AG08396 (cell line): ENCODE measurements at places on chromosomes 7 and 10.

GRCh38 chr10:18397906-18398305 lies 253.5 kb downstream of the NSUN6 start:
- no peak for DNase-seq

- no peak for DNase-seq
Measured at GRCh38 chr7:96344236-96344635, 22.3 kb upstream of the SLC25A13 start.

DNA sequence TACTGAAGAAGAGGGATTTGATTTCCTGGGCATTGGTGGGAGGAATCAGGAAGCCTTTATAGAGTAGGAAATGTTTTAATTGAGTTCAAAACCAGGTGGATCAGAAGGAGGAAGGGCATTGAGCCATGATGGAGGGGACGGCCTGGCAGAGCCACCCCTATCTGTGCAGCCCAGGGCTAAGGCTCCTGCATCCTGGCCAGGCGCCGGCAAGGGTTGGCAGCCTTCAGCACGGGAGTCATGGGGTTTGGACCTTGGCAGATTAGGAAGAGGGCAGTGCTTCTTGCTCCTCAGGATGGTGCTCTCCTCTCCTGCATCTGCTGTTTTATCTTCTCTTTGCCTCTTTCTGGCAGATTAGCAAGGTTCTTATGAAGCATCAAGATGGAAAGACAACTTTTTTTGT lies 12.5 kb downstream of the ZNF862 start:
- no peak for DNase-seq

DNA sequence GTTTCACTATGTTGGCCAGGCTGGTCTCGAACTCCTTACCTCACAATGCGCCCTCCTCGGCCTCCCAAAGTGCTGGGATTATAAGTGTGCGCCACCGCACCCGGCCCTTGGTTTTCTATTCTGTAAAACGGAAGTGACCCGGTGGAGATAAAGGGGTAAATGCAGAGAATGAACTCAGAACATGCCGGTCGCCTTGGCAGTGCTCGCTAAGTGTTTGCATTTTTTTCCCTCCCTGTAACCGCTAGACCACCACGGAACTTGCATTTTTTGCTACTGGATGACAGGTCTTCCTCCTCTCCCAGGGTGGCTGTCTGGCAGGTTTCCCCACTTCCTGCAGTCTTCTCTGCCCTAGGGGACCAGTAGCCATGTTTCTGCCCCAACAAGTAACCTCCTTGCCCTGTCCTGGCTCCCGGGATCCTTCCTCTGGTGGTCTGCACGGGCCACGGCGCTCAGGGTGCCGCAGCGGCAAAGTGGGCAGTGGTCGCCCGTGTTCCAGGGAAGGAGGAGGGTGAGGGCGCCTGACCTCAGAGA lies 18.8 kb upstream of the GNA12 start:
- no peak for DNase-seq

GRCh38 chr10:77247031-77247990 lies 390.3 kb downstream of the KCNMA1 start:
- DNase-seq = no peak

DNA sequence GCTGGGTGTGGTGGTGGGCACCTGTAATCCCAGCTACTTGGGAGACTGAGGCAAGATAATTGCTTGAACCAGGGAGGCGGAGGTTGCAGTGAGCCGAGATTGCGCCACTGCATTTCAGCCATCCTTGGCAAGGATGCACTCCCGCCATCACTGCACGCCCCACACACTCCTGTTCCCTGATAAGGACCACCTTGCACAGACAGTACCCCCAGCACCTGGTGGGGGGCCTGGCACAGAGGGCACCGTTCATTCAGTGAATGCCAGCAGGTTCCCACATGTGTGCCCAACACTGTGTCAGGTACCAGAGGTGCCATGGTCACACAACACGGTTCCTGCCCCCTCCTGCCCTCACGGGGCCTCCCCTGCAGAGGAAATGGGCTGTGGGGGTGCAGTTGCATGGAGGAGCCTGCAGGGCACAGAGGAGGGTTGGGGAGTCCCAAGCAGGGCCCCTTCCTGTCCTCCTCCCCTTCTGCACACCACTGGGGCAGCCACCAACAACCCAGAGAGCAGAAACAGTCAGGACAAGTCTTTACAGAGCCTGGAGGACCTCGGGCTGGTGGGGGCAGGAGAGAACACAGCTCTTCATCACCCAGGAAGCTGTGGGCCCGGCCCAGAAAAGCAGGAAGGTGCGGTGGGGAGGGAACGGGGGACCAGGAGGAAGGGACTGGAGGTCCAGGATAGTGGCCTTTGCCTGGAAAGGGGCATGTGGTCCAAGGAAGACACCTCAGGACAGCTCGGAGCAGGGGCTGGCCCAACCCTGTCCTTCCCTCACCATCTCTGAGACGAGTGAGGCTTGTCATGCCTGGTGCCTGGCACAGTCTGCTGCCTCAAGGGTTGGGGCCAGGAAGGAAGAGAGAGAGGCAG lies 7.1 kb downstream of the CRYGN start:
- no peak for DNase-seq

DNA sequence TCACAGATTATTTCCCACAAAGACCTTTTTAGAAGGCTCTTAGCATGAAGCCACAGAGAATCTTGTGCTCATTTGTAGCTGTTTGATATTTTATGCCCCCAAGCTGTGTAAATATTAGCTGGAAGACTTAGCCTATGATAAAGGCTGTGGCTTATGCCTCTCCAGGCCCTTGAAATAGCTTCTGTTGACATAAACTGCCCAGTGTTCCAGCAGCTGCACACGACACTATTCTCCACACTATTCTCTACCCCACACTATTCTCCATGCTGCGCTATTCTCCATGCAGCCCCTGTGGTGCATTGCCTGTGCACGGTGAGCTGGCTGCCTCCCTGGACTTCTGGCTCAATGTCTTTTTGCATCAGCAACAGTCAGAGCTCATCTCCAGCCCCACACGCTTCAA lies 13.1 kb downstream of the DDC start:
- no peak for DNase-seq

DNA sequence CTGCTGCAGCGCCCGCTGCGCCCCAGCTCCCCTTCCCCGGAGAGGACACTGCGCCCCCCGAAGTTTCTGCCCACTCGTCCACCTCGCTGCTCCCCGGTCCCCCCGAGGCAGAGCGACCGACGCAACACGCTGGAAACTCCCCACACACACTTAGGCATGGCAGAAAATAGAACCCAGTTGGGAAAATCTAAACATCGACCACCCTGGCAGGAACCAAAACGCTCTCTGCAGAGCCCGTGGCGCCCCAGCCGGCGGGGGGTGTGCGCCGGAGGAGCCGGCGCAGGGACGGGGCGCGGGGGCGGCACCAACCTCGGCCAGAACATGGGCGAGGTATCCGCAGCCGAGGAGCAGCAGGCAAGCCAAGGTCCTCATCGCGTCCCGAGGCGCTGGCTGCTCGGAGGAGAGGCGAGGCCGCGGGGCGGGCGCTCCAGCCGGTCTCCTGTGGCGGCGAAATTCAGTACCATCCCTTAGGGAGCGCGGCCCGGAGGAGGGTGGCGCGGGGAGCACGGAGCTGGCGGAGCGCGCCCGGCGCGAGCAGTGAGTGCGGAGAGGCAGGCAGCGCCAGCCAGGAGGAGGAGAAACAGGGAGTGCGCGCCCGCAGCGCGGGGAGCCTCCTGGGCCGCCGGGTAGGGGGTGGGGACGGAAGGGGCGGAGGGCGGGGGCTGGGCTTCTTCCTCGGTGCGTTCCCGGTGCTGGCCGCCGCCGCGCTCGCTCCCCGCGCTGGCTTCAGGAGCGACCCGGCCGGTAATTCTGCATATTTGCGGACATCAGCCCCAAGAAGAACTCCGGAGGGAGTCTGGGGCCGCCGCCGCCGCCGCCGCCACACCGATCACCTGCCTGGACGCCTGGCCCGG lies 789 bp downstream of the PDGFA start:
- peak; percentile 82 for DNase-seq

DNA sequence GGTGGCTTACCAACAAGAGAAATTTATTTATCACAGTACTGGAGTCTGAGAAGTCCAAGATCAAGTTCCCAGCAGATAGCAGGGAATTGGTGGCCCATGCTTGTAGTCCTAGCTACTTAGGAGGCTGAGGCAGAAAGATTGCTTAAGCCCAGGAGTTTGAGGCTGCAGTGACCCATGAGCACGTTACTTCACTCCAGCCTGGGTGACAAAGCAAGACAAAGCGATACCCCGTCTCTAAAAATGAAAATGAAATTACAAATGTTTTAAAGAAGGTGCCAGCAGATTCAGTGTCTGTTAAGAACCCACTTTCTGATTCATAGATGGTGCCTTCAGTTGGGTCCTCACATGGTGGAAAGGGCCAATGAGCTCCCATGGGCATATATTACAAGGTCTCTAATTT lies 20.6 kb upstream of the ARHGAP12 start:
- DNase-seq = no peak

DNA sequence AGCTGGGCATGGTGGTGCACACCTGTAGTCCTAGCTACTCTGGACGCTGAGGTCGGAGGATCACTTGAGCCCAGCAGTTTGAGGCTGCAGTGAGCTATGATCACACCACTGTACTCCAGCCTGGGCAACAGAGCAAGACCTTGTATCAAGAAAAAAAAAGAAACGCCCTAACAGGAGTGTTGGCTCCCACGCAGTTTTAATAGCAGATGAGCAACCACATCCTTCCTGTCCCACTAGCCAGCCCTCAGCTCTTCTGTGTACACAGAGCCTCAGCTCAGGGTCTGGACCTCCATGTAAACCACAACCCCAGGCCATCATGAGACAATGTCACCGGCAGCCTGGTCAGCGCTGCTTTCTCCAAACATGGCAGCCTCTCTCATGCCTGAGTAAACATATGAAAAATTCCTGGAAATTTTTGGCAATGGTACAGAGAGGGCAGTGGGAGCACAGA lies 108.2 kb downstream of the PIP4K2A start:
- DNase-seq = no peak

DNA sequence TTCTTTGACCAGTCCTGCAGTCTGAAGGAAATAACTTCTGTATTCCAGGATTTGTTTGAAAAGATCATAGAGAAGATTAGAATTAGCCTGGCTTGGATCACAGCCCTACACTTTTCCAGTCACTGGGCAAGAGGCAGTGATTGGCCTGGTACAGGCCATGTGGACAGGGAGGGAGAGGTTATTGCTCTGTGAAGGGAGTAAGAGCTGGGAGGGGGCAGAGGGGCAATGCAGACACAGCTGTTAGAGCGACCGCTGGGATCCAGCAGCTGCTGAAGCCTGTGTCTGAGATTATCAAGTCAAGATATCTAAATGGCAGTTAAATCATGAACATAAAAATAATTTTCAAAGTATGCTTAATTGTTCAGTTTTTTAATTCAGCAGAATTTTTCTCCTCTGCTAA lies 257.3 kb downstream of the SDK1 start:
- DNase-seq = no peak

GRCh38 chr7:75599244-75599781 lies 107.2 kb downstream of the SPDYE5 start:
- no peak for DNase-seq

DNA sequence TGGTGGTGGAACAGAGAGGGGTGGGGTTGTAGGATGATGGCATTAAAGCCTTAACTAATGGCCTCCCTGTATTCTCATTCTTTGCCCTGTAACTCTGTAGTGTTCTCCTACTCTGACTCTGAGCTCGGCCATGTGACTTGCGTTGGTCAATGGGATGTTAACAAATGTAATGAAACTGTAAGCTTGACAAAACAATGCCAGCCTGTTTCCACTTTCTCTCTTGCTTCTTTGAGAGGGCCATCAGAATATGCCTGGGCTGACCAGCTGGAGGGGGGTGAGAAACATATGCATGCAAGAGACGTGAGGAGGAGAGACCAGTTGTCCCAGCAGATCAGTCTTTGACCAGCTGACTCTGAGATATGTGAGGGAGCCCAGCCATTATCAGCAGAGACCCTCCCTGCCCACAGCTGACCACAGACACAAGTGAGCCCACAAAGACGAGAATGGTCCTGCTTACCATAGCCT lies 100.6 kb downstream of the ICA1 start:
- no peak for DNase-seq

- DNase-seq = no peak
Measured at GRCh38 chr10:90775351-90776028, 82.3 kb downstream of the HTR7 start.

GRCh38 chr7:32044739-32045138 lies 25.5 kb downstream of the PDE1C start:
- DNase-seq = no peak

- DNase-seq = no peak
Measured at GRCh38 chr10:667096-667495, 22.4 kb downstream of the DIP2C start.

- no peak for DNase-seq
Measured at GRCh38 chr7:39624935-39625694, 1.7 kb downstream of the RALA start.

GRCh38 chr10:43236176-43236850 lies 30.6 kb downstream of the RASGEF1A start:
- DNase-seq = no peak

GRCh38 chr7:29319719-29320521 lies 125.3 kb downstream of the CHN2 start:
- DNase-seq = no peak

- no peak for DNase-seq
Measured at GRCh38 chr7:35463751-35464150, 209.9 kb upstream of the TBX20 start.

DNA sequence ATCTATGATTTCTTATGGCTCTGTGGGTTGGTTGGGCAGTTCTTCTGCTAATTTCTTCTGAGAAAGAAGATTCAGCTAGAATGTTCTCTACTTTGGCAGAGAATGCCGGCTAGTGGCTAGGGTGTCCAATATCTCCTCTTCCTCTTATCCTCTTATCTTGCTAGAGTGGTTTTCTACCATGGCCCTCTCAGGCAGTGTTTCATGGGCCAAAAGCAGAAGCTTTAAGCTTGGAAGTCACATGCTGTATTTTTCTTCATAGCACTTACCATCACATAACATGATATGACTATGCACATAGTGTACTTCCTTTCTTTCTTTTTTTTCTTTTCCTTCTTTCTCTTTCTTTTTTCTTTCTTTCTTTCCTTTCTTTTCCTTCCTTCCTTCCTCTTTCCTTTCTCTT lies 140.0 kb downstream of the ITGB8 start:
- no peak for DNase-seq

DNA sequence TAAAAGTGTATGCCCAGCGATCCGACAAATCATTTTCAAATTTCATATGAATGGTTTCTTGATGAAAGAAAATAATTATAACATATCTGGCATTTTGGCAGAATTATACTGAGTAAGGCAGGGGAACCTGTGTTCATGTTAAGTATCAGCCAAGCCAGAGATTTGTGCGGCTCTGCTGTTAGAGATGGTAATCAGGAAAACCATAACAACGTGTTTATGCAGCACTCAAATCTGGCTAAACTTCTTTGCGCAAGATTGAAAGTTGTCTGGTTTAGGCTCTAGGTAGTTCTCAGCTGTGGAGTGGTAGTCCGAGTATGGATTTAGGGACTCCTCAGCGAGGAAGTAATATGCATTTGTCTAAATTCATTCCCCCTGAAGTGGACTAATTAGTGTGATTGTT lies 8.9 kb upstream of the CTBP2 start:
- DNase-seq = no peak

DNA sequence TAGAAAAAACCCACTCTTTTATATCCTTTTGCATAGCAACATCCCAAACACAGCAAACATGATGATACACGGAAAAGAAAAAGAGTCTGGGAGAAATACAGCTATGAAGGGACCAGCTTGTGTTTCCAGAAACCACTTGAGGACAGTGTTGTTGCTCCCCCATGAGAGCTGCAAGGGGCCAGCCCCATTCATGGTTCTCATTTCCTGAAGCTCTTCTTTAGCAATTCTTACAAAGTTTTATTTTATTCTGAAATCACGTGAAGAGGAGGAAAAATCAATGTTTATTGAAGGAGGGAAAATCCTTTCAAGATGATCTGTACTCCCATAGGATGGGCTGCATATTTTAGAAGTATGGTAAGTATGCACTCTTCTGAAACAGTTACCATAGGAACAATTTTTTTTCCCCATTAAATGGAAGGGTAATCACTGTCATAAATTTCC lies 17.5 kb upstream of the PRTFDC1 start:
- DNase-seq = no peak
